T-helper 1 cell treated with Interleukin-12 subunit alpha and Interleukin-12 subunit beta and Interleukin-4 antibody, amounts not matched to agents 30 ng/mL and 1 ng/mL, for 36 hours (primary cell): ENCODE measurements at places on chromosomes 7 and 10. TPM values are rescaled to one million over a fixed set of nuclear protein-coding genes. Genes with fewer than 3 reads are reported as not detected.

Gene CALCR
- not detected in 2 replicates for total RNA-seq

Gene CAV1
- 0.12 and 0.29 TPM in 2 replicates for total RNA-seq

Gene CYP2E1
- total RNA-seq = 0.56 and 1.0 TPM in 2 replicates

Gene ATOH7
- not detected in 2 replicates for total RNA-seq

Gene ITIH5
- not detected in 2 replicates for total RNA-seq

Gene GALNT17
- not detected in 2 replicates for total RNA-seq

Gene TMEM273
- 11.1 and 11.2 TPM in 2 replicates for total RNA-seq

Gene ACBD7
- 1.5 and 1.6 TPM in 2 replicates for total RNA-seq
